Fibroblast of skin of right quadriceps (primary cell): ENCODE measurements at places on chromosomes 7 and 10.

DNA sequence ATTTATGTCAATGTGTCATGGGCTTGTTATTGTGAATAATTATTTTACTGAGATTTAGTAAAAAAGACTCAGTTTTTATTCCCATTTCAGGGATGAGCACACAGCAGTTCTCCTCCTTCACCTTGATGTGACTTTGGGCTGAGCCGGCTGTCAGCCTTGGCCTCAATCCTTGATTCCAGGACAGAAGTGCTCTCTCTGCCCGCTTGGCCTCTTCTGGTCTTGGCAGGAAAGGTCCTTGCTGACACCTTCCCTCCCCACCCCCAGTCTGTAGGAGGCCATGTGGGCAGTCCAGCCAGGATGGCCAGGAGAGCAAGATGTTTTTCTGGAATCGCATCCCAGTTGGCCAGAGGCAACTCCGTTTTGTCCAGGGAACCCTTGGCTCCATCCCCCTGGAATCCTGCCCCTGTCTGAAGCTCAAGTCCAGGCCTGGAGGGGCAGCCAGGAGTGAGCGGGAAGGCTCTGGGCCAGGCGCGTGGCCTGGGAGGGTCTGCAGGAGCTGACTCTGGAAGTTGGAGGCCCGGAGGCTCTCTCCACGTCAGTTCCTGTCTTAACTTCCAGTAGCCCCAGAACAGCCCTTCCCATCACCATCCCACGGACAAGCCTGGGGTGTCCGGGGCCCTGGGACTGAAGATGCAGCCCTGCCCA is 100.9 kb downstream of the PDGFA start:
- no peak for DNase-seq

- peak; percentile 72 for DNase-seq
Measured at GRCh38 chr10:11035301-11035991, 17.8 kb downstream of the CELF2 start.

GRCh38 chr10:133100706-133101415 is 13.1 kb downstream of the ADGRA1 start:
- DNase-seq: no peak

DNA sequence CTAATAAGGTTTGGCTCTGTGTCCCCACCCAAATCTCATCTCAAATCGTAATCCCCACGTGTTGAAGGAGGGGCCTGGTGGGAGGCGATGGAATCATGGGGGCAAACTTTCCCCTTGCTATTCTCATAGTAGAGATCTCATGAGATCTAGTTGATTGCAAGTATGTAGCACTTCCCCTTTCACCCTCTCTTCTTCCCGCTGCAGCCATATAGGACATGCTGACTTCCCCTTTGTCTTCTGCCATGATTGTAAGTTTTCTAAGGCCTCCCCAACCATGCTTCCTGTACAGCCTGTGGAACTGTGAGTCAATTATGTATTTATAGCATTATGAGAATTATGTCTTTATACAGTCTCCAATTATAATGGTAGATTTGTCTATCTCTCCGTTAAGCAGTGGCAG is 594.5 kb downstream of the ACTR3B start:
- DNase-seq: no peak

GRCh38 chr10:50431133-50431532 is 179.8 kb upstream of the ASAH2 start:
- DNase-seq: peak; percentile 46

DNA sequence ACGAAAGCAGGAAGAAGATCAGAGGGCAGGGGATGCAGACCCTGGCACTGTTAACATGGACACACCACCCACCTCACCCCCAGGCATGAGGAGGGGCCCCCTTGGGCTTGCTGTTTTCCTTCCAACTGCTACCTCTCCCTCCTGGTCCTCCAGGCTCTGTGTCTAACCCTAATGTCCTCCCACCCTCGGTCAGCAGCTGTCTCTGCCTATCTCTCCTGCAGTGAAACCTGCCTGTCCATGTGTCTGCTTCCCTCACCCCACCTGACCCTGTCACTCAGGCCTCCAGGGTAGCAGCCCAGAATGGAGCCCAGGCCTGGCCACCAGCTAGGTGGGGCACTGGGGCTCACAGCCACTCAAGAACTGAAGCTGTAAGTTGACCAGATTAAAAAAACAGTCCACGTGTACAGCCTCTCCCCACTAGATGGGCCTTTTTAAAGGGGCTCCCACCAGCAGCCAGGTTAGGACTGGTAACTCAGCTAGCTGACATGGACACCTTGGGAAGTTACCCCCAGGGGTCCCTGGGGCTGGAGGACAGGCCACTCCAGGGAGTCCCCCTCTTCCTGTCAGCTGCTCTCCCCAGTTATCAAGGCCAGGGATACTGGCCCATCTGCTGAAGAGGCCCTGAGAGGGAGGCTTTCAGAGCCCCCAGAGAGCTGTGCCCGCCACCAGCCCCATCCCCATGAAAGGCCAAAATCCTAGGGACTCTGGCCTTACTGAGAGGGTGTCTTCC is 1.5 kb downstream of the SMARCD3 start:
- no peak for DNase-seq
